ENCODE measurements at places on chromosomes 5 and 9.

GRCh38 chr5:131792896-131793295 is 3.9 kb downstream of the FNIP1 start:
- no peak for ATAC-seq

- ATAC-seq: no peak
Observed at GRCh38 chr5:149080294-149080693, 17.4 kb upstream of the SH3TC2 start.

DNA sequence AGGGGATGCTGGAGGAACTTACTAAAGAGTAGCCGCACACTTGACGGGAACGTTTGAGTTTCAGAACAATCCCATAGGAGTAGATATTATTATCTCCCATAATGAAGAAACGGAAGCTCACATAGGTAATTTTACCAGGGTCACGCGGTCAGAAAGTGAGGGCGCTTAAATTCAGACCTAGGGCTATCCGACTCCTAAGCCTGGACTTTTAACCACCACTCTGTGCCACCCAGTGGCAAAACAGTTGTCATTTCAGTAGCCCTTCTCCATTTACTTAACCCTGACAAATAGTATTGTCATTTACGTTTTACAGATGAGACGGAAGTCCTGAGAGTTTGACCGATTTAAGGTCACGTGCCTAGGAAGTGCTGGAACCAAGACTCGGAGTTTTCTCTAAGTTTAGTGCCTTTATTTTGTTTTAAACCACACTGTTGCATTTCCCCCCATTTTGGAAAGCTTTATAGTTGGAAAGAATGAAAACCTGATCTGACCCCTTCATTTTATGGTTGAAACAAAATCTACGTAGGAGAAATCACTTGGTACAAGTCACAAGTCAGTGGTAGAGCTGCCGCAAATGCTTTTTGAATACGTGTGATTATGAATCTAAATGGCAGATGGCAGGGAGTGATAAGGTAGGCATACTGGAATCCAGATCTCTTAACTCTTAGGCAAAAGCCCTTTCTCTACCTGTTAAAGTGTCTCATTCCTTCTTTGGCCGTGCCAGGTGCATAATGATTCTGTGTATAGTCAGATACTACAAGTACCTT is 650 bp downstream of the MRRF start:
- peak; percentile 17 for ATAC-seq

GRCh38 chr5:147081311-147081764 is 153.5 kb upstream of the STK32A start:
- no peak for ATAC-seq

- peak; percentile 91 for ATAC-seq
Observed at GRCh38 chr9:114163517-114163951, 8.2 kb downstream of the COL27A1 start.

DNA sequence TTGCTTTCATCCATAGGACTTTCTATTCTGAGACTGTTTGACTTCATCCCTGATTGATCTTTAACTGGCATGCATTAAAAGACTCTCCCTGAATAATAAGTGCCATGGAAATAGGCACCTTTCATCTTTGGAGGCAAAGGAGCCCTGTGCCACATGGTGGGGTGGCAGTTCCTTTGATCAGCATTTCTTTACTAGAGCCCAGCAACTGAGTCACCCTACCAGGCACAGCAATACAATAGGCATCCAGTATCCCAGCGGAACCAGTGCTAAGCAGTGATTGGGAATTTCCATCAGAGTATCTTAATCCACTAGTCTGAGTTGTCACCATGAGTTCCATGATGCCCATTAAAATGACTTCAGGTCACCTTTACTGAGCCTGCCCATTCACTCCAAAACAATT is 476.1 kb upstream of the MPDZ start:
- ATAC-seq: no peak

DNA sequence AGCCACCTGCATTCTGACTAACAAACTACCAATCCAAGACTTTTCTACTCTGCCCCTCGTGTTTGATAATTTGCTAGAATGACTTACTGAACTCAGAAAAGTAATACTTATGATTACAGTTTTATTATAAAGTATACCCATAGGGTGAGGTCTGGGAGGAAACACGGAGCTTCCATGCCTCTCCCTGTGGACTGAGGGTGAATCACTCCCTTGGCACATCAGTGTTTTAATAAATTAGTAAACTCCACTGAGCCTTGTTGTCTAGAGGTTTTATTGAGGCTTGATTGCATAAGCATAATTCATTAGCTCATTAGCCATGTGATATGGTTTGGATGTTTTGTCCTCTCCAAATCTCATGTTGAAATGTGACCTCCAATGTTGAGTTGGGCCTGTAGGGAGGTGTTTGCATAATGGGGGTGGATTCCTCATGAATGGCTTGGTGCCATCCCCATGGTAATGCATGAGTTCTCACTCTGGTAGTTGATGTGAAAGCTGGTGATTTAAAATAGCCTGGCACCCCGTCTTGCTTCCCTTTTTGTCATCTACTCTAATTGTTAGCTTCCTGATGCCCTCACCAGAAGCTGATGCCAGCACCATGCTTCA is 233.6 kb upstream of the TRPC7 start:
- ATAC-seq: peak; percentile 85

- no peak for ATAC-seq
Observed at GRCh38 chr5:38603691-38604090, 47.2 kb upstream of the LIFR start.

DNA sequence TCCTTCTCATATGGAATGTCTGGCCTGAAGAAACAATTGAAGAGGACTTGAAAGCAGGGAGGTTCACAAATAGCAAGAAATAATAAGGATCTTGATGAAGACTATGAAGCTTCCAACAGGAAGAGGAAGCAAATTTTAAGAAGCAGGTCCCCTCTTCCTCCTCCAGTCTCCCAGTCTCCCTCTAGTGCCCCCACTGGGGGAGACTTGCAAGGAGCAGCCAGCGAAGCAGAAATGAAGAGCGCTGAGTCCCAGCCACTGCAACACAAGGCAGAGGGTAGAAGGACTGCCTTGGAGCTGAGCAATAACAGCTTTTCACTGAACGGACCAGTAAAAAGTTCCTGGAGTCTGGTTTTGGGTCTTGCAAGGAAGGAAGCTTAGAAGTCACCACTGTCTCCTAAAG is 32.6 kb upstream of the ACO1 start:
- no peak for ATAC-seq

GRCh38 chr5:170192829-170193228 is 40.0 kb upstream of the C5orf58 start:
- no peak for ATAC-seq

DNA sequence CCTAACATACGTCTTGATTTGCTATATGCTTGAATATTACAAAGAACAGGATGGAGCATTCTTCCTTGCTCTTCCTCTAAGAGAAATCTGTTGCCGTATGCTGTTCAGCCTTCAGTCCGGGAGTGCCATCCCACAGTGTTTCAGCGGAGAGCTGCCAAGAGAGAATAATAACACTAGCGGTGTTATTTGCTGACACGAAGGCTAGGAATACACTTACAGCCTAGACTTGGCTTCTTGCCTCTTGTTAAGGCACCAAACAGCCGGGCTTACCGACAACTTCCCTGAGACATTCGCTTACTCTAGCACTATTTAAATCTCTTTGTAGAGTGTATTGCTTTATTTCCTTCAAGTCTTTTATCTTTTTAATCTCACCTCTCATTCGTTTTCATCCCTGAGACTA is 31.4 kb downstream of the KCTD16 start:
- no peak for ATAC-seq

DNA sequence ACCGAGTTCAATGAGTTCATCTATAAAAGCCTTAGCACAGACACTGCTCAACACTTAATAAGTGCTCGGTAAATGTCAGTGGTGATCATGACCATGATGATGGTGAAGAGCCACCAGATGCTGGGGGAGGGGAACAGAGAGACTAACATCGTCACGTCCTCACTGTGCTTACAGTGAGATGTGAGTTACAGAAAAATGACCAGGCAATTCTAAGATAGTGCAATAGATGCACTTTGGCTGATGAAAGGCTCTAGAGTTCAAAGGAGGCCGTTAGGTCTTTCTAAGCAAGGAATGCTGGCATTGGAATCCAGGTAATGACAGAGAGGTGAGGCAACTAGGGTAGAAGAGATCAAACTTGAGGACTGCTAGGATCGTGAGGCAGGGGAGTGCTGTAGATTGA is 36.7 kb downstream of the ARL15 start:
- no peak for ATAC-seq

DNA sequence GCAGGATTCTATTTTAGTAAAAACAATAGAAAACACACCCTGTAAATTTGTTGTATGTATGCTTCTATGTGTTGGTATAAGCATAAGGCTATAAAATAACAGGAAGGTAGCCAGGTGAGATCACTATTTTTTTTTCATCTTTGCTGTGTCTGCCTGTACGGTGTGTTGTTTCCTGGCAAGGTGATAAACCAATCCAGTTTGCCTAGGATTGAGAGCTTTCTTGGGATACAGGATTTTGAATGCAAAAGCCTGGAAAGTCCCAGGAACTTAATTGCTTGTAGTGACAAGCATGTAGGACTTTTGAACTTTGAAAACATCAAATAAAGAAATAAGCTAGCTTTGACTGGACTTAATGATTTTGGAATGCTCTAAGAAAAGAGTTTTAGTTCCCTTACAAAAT is 83.3 kb upstream of the RORB start:
- no peak for ATAC-seq

DNA sequence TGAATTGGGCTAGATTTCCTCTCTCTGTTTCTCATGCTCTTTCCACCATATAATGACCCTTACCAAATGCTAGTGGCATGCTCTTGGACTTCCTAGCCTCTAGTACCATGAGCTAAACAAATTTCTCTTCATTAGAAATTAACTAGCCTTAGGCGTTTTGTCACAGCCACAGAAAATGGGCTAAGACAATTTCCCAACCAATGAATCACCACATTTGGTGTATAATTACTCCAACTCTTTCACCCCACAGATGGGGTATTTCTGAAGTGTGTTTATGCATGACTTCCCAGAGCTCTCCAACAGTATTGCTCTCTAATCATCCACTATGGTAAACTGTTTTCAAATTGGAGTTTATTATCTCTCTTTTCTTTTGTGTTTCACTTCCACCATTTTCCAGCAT is 1041.1 kb upstream of the COX7C start:
- no peak for ATAC-seq
